ENCODE measurements at places on chromosomes 7 and 10.

- peak; percentile 49 for DNase-seq
Observed at GRCh38 chr7:22854158-22855048, 31.8 kb upstream of the TOMM7 start.

- no peak for DNase-seq
Observed at GRCh38 chr10:102945962-102946361, 27.9 kb downstream of the CNNM2 start.

DNA sequence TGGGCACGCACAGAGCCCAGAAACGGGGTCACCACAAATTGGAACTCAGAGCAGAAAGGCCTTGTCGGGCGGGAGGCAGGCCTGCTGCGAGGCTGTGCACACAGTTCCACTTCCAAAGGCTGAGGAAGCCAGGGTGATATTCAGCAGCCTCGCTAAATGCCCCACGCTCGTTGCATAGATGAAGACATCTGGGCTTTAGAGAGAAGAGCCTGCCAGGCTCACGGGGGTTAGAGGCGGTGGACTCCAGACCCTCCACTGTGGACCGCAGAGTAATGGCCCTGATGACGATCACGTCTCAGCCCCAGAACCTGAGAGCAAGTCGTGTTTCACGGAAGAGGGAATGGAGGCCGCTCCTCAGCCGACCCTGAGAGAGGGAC lies 104.2 kb downstream of the DNAJB6 start:
- no peak for DNase-seq

- no peak for DNase-seq
Observed at GRCh38 chr7:155576900-155577508, 30.6 kb upstream of the CNPY1 start.

- DNase-seq, result no peak
Observed at GRCh38 chr10:17021656-17022465, 107.8 kb downstream of the CUBN start.

GRCh38 chr7:93043385-93043985 lies 74.3 kb downstream of the SAMD9 start:
- no peak for DNase-seq

DNA sequence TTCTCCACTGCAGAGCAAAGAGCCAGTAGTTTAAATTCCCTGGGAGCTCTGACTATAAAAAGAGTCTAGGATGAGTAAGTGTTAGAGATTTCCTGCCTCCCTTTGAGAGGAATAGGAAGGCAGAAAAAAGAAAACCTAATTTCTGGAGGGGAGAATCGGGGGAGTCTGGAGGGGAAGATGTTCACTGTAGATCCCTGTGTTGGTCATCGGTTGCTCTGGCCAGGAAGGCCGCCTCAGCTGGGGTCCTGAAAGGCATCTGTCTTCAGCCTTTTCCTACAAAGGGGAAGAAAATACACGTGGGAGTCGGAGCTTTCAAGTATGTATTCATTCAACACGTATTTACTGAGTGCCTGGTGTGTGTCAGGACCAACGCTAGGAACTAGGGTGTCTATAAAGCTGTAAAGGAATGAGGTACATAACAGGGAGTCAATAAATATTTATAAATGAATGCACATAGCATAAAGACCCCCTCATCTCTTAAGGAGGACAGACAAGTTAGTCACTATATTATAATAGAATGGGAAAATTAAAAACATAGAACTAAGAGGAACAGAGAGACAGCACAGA lies 101.1 kb downstream of the ICA1 start:
- no peak for DNase-seq

Measured in stimulated activated CD4-positive, alpha-beta T cell treated with anti-CD3 and anti-CD28 coated beads, Interleukin-1b, Interleukin-23, amount 100 ng/mL, for 1 hour (primary cell).